Activated naive CD4-positive, alpha-beta T cell treated with anti-CD3 and anti-CD28 coated beads for 36 hours (primary cell): ENCODE measurements at places on chromosomes 1 and 21.

DNA sequence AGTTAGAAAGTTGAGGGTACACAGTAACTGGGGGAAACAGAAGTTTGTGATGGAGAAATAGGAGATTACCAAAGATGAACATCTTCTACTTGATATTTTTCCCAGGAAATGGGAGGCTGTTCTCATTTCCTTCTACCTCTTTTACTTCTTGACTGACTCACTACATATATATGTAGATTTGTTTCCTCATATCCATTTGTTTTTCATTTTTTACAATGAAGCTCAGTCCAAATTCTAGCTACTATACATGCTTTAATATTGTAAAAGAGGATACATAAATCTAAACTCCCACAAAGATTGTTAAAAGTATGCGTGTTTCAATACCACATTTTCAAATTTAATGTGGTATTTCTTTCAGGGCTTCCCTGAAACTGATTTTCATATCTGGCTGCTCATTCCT is 366.6 kb upstream of the NCAM2 start:
- DNase-seq, result no peak

DNA sequence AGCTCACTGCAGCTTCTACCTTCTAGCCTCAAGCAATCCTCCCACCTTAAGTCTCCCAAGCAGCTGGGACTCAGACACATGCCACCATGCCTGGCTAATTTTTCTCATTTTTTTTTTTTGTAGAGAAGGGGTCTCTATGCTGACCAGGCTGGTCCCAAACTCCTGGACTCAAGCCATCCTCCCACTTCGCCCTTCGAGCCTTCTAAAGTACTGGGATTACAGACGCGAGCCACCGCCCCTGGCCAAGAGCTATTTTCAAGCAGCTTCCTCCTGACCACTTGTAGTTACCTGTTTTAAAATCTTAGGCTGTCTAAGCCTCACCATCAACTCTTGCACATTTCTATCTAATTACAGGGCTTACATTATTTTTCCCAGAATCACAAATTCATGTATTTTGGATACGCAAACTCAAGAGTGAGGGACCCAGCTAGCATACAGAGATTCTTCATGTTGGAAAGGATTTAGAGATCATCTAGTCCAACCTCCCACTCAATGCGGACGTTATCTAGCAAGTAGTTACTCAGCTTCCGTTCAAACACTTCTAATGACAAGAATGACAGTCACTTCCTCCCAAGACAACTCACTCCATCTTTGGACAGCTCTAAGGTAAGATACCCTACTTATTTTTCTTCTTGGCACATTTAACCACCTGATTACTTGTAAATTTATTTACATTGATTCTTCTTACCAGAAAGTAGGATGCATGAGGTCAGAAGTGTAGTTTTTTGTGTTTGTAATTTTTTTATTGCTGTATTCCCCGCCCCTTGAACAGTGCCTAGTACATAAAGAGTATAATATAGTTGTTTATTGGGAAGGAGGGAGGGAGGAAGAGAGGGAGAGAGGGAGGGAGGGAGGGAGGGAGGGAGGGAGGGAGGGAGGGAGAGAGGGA is 65.4 kb downstream of the LUZP1 start:
- peak; percentile 61 for DNase-seq

- no peak for DNase-seq
These were observed 34.2 kb downstream of the MATN1 start for GRCh38 chr1:30688920-30689794.

DNA sequence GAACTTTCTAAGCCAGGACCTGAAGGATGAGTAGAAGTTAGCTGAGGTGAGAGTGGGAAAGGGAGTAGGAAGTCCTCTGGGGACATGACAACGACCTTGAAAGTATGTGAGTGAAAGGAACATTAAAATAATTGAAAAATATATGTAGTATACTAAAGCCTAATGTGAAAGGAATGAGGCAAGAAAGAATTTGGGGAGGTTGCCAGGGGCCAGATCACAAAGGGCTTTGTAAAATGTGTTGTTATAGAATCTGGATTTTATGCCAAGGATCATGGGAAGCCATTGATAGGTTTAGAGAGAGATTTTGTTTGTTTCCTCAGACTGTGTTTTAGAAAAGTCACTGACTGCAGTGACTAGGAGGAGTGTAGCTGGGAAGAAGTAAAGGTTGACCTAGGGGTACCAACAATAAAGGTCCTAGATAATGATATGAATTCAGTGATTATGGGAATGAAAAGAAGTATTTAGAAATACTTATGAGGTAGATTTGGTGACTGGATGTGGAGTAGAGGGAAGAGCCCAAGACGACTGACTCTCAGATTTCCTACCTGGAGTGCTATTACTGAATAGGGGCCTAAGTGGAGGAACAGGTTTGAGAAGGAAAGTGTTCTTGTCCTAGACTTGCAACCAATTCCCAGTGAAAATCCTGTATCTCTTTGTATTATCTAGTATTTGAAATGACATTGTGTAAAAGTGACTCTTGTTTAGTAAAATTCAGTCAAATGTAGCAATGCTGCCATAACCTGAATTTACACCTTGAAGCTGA is 179.8 kb downstream of the PHTF1 start:
- no peak for DNase-seq

DNA sequence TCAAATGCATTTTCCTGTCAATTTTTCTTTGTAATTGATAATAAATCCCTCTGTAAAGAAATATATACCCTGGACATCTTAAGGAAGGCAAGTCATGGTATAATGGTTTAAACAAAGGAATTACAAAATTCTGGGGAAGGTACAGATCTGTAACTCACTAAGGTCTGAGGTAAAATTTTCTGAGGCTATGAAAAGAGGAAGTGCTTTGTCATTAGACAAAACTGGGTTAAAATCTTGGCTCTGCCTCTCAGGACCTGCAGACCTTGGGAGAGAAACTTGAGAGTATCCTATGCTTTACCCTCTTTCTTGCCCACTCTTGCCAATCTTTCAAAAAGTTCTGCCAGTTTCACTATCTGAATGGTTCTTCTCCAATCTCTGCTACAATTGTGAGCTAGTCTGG is 26.8 kb upstream of the BEND5 start:
- no peak for DNase-seq

GRCh38 chr1:67534627-67535065 is 104.4 kb upstream of the SERBP1 start:
- DNase-seq, result no peak

- DNase-seq, result peak; percentile 91
These were observed 60.2 kb upstream of the ID3 start for GRCh38 chr1:23619299-23620188.
